Stimulated activated CD8-positive, alpha-beta memory T cell treated with anti-CD3 and anti-CD28 coated beads, Interleukin-2, amount 100 ng/mL, for 48 hours (primary cell): ENCODE measurements at places on chromosomes 12 and 14.
A peak's percentile ranks its signal among the peaks of the same experiment; 100 is the strongest.

GRCh38 chr12:19451196-19451595, 11.9 kb downstream of the AEBP2 start:
- DNase-seq = no peak

DNA sequence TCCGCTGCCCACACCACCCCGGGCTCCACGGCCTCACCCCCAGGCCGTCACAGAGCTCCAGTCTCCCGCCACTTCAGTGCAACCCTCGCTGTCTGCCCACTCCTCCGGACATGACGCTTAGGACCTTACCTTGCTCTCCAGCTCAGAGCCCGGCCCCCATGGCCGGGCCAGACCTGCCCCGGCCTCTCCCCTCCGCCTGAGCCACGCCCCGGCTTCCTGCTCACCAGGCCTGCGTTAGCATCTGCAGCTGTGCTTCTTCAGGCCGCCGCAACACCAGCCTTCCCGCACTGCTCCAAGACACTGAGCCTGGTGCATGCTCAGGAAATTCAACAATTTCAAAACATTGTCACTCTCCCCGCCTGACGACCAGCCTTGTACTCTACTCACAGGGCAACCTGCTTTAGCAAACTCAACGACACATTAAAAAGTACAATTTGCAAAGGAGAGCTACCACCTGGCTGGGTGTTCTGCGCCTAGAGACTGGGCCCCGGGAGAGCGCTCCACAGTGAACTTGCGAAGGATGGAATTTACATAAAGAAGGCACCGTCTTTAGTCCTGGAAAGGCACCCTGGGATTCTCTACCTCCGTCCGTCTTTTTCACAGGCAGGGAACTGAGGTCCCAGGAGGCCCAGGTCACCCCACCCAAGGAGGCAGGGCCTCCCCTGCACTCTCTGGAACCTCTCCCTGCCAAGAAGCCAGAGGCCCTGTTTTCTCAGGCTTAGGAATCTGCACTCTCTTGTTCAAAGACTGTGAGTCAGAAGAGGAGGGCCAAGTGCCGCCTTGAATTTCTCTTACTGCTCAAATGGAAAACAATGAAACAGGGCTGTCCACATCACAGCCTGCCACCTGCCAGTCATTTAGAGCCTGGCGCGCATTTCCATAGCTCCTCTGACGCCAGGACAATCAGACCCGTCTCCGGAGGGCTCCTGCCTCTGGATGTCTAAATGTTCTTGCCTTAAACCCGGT, 51.3 kb downstream of the STX2 start:
- no peak for DNase-seq

- DNase-seq = no peak
These were observed 13.0 kb downstream of the ATG14 start for GRCh38 chr14:55398679-55399078.

GRCh38 chr12:11321980-11322379, 11.7 kb upstream of the PRB4 start:
- no peak for DNase-seq

DNA sequence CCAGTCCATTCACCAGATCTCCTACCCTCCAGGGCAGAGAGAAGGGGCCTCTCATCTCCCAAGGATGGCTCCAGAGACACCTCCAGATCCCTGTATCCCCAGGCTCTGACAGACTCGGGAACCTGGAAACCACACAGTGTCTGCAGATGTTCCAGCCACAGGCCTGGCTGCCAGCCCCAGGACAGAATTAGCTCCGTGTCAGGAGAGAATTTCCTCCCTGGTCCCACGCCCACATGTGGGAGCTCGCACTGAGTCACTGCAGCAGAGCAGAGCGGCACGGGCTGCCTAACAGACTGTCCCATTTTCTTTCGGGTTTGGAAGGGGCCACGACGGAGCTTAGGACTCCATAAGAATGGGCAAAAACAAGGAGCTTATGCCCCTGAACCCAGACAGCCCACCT, 33.6 kb downstream of the CMKLR1 start:
- DNase-seq = peak; percentile 14

- DNase-seq = no peak
These were observed 175.2 kb upstream of the HMGA2 start for GRCh38 chr12:65649126-65649525.

DNA sequence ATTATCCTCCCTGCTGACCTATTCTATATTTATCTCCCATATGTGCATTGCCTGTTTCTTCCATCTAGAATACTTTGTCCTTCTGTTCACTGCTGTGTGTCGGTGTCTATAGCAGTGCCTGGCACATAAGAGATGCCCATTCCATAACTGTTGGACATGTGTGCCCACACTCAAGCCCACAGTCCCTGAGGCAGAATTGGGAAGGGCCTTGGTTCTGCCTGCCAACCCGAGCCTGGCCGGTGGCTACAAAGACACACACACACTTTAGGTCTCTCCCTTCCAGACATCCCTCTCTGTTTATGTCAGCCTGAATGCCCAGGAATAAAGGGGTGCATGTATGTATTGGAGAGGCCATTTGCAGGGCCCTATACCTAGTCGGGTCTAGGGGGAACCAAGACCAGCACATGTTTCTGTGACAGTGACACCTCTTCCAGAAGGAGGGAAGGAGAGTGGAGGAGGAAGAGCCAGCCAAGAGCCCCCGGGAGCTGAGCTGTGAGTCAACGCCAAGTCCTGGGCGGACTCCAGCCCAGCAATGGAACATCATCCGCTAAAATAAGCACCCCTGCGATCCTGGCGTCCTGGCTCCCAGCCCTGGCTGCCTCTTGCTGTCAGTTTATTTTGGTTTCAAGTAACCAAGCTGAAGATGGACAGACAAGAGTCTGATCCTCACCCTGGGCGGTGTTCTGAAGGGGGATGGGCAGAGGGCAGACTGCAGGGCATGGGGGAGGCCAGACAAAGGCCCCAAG, 4.3 kb upstream of the ASB2 start:
- DNase-seq = no peak

- DNase-seq = no peak
These were observed 20.1 kb upstream of the KRT7 start for GRCh38 chr12:52212701-52213563.
